ENCODE measurements at places on chromosomes 3 and 15.

GRCh38 chr3:186102687-186103086 is 6.2 kb downstream of the ETV5 start:
- DNase-seq: no peak

- no peak for DNase-seq
Measured at GRCh38 chr3:89859757-89860156, 752.3 kb downstream of the EPHA3 start.

DNA sequence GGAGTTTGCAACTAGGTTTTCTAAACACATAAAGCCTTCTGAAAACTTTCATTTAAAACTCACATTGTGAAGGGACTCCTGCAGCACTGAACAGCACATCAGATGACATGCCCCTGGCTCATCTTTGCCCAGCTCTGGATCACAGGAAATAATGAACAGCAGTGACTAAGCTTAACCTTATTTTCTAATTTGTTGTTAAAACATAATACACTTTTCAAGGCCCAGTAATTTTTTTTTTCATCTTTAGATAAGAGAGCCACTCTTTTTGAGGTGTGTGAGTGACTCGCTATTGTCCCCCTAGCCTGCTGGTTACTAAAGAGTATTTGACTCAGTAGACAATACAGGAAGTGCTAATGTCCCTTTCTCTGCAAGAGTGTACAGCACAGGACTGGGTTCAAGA is 204.0 kb downstream of the OSBPL10 start:
- DNase-seq: no peak

DNA sequence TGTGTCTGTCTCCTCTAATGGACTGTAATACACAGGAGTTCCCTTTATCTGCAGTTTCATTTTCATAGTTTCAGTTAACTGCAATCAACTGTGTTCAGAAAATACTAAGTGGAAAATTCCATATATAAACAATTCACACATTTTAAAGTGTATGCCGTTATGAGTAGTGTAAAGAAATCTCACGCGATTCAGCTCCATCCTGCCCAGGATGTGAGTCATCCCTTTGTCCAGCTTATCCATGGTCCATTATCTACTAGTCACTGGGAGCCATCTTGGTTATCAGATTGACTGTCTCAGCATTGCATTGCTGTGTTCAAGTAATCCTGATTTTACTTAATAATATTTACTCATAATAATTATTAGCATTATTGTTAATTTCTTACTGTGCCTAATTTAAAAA is 14.5 kb downstream of the ZPLD1 start:
- DNase-seq: no peak

- no peak for DNase-seq
Measured at GRCh38 chr3:186178412-186178811, 69.5 kb upstream of the ETV5 start.

GRCh38 chr3:184688251-184688881 is 23.5 kb downstream of the MAGEF1 start:
- DNase-seq: no peak
